ENCODE measurements at places on chromosomes 1 and 21. TPM values are rescaled to one million over a fixed set of nuclear protein-coding genes. Genes with fewer than 3 reads are reported as not detected.

- no peak for DNase-seq
Observed at GRCh38 chr1:30110846-30111245, 612.5 kb downstream of the MATN1 start.

- no peak for DNase-seq
Observed at GRCh38 chr1:244021427-244021826, 29.7 kb upstream of the ZBTB18 start.

The TMCC2 gene
- 2.0 TPM for total RNA-seq

The TNFRSF9 gene
- 0.72 TPM for total RNA-seq

GRCh38 chr1:86466986-86467385 is 1.7 kb upstream of the CLCA1 start:
- no peak for DNase-seq

- no peak for DNase-seq
Observed at GRCh38 chr1:56837244-56837939, 17.2 kb upstream of the C8A start.

- no peak for DNase-seq
Observed at GRCh38 chr1:117271959-117272358, 61.2 kb upstream of the VTCN1 start.

GRCh38 chr1:229535230-229535629 is 23.3 kb downstream of the ABCB10 start:
- peak; percentile 37 for DNase-seq

The CD5L gene
- total RNA-seq, result not detected

GRCh38 chr1:2429780-2430591 is 17.6 kb upstream of the PEX10 start:
- no peak for DNase-seq

DNA sequence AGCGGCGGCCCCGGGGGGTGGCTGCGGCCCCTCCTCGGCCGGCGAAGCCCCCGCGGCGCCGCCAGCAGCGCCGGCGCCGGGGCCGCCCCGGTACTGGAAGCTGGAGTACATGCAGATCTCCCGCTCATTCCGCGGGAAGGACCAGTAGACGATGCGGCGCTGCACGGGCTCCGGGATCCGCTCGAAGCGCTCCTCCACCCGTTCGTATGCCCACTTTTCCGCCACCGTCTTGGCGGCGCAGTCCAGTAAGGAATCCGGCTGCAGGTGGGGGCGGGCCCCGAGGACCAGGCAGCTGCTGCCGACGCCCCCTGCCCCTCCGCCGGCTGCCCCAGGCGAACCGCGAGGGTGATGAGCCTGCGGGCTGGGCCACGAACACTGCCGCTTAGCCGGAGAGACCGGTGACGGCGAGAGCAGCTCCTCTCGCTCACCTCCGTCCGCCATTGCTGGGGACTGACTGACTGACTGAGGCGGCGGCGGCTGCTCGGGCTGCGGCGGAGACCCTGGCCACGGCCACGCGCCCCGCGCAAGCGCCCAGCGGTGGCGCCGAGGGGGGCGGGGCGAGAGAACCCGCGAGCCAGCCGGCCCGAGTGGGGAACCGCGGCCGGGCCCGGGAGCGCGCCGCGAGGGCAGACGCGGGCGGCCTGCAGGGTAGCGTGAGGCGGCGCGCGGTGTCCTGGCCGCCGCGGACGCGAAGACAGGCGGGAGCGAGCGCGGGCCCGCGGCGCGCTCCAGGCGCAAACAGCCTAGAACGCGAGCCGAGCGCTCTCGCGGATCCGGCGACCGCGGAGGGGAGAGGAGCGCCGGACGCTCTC is at the start of gene ZSWIM5:
Gene ZSWIM5 (minus strand): TSS at position 696 of the 812 bp plus-strand sequence. CDS start 255 bp downstream, at position 441.
- peak; percentile 42 for DNase-seq

GRCh38 chr1:245209658-245210435 is 55.1 kb downstream of the KIF26B start:
- DNase-seq, result no peak

GRCh38 chr1:92877792-92878191 is 46.0 kb downstream of the RPL5 start:
- peak; percentile 46 for DNase-seq

DNA sequence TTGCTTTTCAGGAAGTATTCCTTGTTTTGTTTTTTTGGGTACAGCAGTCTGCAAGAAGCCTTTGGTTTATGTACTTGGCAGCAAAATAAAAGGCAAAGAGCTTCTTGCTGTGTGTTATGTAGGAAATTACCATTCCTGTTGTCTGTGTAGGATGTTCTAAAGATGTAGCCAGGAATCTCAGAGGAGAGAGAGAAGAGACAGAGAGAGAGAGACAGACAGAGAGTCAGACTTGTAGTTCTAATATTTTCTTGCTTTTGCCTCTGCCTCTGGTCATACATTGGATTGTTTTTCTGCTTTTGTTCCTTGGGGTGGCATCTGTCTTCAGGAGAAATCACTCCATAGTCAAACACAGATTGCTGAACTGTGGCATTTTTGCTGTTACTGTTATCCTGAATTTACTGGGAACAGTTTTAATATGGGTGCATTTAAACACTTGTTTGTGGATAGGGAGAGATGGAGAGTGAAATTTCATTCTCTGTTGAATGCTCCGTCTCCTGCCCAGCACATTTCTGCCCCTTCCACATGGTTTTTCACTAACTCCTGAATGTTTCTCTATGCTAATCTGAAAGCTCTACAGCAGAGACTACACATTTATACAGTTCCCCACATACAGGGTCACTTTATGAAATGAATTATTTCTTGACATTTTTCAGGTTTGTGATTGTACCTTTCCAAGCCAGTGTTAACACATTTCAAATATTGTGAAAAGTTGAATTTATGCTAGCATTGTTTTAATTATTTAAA is 49.8 kb downstream of the POU2F1 start:
- DNase-seq, result no peak

DNA sequence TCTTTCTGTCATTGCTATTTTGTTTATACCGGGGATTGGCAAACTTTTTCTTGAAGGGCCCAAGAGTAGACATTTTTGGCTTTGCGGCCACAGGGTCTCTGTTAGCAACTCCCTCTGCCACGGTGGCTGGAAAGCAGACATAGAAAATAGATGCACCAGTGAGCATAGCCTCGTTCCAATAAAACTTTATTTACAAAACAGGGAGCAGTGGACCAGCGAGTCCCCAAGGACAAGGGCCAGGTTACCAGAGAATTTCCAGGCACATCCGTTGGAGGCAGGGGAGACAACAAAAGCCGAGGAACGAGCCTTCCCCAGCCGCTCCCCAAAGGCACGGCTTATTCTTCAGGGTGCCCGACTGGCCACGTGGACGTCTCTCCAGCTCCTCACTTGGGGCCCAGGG is 26.5 kb downstream of the FAAP20 start:
- no peak for DNase-seq

DNA sequence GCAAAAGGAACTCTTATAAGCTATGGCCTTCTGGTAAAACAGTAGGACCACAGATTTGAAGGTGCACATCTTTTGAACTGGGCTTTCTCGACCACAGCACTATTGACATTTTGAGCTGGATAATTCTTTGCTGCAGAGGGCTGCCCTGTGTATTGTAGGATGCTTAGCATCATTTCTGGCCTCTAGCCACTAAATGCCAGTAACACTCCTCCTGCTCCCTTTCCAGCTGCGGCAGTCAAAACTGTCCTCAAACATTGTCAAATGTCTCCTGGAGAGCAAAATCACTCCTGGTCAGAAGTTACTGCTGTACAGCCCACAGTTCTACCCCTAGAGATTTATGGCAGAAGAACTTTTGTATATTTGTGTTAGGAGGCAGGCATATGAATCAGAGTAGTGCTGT is 836.7 kb downstream of the PLA2G4A start:
- DNase-seq, result no peak

DNA sequence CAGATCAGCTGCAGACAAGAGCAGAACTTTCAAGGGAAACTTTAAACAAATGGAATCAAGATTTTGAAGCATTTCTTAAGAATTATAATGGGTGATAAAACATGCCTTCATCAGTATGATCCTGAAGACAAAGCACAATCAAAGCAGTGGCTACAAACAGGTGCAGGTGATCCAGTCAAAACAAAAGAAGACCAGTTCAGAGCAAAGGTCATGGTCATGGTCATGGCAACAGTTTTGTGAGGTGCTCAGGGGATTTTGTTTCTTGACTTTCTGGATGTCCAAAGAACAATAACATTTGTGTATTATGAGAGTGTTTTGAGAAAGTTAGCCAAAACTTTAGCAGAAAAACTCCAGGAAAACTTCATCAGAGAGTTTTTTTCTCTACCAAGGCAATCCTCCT is 681.7 kb upstream of the PTBP2 start:
- DNase-seq, result no peak

The TMEM54 gene
- 25.5 TPM for total RNA-seq

The SNX27 gene
- total RNA-seq, result 25.6 TPM

The BEST4 gene
- not detected for total RNA-seq

DNA sequence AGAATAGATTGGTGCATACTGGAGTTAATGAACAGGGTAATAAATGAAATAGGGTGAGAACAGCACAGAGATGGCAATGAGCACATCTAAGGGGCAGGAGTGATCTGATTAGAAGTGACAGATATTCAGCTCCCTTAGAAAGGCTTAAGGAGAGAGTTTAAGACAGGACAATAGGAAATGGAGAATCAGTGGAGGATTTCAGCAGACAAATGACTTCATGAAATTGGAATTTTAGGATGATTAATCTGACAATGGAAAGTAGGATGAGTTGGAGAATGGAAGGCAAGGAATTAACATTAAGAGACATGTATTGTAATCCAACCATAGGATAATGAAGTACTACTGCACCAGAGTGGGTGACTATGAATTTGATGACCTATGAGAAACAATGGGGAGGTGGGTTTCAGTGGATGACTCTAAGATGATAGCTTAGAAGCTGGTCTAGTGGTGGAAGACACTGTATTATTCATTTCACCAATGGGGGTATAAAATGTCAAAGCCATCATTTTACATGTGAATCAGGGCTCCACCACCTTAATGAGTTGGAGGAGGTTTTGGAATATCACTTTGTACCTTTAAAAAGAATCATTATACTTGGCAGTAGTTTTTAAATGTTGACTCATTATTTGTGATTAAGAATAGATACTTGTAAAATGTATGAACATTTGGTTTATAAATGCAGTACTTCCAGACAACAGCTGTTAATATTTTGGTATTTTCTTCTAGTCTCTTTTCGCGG is 139.1 kb downstream of the PLA2G4A start:
- DNase-seq, result peak; percentile 54

GRCh38 chr1:59017501-59018231 is 233.8 kb upstream of the JUN start:
- DNase-seq, result peak; percentile 36

- DNase-seq, result no peak
Observed at GRCh38 chr1:167544447-167545093, 9.0 kb downstream of the CREG1 start.

- peak; percentile 56 for DNase-seq
Observed at GRCh38 chr1:16905868-16906702, 10.3 kb downstream of the RNU1-2 start.

- DNase-seq, result no peak
Observed at GRCh38 chr1:152398812-152399698, 15.0 kb downstream of the CRNN start.

GRCh38 chr1:206770531-206771337 is at the start of gene IL19:
IL19 (plus strand) TSS chr1:206770773; CDS start chr1:206836663, 65,890 bp downstream.
- peak; percentile 34 for DNase-seq

- peak; percentile 52 for DNase-seq
Observed at GRCh38 chr1:215082532-215083382, at the start of gene KCNK2. KCNK2 (plus strand) TSS chr1:215082737; CDS start chr1:215083386, 649 bp downstream.

The FNDC5 gene
- 1.7 TPM for total RNA-seq

- DNase-seq, result no peak
Observed at GRCh38 chr1:9912264-9912936, 2.3 kb upstream of the CTNNBIP1 start.

The NHLH2 gene
- not detected for total RNA-seq

DNA sequence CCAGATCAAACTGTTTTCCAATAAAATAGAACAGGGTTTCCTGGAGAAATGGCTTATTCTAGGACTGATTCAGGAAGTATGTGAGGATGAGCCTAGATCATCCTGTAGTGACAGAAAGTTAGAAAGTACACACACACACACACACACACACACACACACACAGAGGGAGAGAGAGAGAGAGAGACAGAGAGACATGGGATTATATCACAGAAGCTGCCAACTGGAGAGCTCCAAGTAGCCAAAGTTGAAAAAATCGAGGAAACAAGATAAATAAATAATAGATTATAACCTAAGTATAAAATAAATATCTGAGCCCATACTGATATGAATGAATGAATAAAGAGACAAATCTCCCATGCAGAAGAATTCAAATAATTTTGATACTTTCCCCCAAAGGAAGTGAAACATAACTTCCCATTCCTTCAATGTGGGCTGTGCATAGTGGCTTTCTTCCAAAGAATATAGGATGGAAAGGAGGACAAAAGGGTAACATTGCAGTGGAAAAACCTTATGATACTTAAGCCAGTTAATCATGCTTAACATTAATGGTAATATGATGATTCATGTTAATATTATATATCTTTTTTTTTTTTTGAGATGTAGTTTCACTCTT is 171.6 kb downstream of the NTPCR start:
- DNase-seq, result peak; percentile 70

- peak; percentile 29 for DNase-seq
Observed at GRCh38 chr1:12166834-12167492, at the start of gene TNFRSF1B. TNFRSF1B (plus strand) TSS chr1:12166991; CDS start chr1:12167092, 101 bp downstream.

- DNase-seq, result peak; percentile 75
Observed at GRCh38 chr1:113917400-113918082, 11.6 kb upstream of the HIPK1 start.

- DNase-seq, result peak; percentile 69
Observed at GRCh38 chr1:216178281-216178680, 245.0 kb downstream of the USH2A start.
